ENCODE measurements at places on chromosomes 7 and 10.

DNA sequence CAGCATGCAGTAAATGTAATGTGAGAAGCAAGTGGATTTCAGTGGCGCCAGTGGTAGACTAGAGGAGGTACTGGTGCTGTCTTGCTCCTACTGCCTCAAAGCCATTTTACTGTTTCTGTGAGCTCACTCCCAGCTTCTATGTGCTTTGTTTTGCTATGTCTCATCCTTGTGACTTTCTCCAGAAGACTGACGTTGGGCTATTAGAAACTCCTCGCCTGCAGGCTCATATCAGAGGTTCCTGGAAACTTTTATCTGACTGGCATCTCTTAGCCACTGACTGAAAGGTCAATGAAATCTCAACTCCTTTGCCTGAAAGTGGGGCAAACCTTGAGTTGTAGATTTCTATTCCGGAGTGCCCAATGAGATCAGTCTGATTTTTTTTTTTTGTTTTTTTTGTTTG lies 66.4 kb upstream of the SORCS1 start:
- no peak for DNase-seq

DNA sequence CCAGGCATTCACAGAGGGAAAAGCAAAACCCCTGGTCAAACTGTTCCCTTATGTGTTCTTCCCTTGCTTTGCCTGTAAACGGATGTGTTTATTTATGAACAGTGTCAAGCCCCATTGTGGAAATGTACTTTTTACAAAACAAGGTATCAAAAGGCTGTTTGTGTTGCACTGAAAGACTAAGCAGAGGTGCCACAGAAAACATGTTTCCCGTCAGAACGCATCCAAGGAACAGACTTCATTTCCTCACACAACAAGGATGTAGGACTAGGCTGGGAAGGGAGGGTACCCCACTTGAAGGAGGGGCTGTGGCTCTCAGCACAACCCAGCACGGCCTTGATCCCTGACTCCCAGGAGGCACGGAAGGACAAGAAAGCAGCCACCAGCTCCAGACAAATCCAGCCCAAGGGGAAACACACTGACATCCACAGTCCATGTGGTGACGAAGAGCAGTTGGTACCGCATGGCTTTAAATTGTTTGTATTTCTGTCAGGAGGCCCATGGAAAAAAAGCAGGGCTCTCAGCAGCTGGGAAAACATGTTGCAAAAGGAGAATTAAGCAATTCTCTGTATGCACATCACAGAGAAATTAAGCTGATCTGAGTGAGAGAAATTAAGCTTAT lies 85.6 kb downstream of the RNF216 start:
- no peak for DNase-seq

DNA sequence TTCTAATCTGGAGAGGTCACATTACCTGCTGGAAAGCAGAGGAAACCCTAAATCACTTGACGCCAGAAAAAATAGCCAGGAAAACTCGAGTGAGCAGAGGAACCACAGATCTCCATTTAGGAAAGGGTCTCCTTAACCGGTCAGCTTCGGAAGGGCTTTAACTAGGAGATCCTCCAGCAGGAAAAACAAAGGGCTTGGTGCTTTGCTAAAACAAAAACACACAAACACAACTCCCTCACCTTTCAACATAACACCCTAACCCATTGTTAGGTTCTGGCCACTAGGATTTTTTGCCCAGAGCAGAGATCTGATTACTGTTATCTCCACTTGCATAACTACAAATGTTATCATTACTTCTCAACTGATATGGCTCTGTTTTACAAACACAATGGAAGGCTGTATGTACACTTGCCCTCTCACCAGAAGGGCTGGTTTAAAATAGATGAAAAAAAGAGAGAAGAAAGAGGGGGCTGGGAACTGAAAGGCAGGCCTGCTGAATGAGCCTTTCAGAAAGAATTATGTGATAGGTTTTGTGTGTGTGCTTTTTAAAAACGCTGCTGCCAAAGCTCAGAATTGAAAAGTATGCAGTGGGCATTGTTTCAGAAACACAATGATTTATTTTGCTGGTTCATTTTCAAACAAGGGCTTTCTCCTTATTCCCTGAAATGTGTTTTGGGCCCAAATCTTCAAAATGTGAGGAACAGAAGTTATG lies 161.5 kb downstream of the FGFR2 start:
- no peak for DNase-seq

DNA sequence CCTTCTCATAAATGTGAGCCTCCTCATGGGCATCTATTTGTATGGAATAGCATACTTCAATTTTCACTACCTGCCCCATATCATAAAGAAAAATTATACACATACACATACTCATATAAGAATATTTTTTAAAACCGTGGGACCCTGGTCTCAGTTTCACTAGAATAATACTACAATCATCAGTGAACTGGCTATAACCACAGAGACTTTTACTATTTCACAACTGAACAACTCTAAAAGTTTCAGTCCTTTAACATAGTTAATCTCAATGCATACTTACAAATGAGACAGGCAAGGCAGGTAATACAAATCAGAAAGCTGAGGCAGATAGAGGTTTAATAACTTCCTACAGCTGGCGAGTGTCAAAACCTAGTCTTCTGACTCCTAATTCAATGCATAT lies 83.1 kb downstream of the LRRN3 start:
- DNase-seq = no peak

GRCh38 chr7:89042940-89043339 lies 247.4 kb upstream of the TEX47 start:
- DNase-seq = no peak

All from stimulated activated CD4-positive, alpha-beta T cell treated with anti-CD3 and anti-CD28 coated beads, Interleukin-4, amount 100 ng/mL, for 24 hours (primary cell).